Heart left ventricle (tissue), 16 donors: ENCODE measurements at places on chromosomes 7 and 10. TPM values are rescaled to one million over a fixed set of nuclear protein-coding genes. Genes with fewer than 3 reads are reported as not detected.

DNA sequence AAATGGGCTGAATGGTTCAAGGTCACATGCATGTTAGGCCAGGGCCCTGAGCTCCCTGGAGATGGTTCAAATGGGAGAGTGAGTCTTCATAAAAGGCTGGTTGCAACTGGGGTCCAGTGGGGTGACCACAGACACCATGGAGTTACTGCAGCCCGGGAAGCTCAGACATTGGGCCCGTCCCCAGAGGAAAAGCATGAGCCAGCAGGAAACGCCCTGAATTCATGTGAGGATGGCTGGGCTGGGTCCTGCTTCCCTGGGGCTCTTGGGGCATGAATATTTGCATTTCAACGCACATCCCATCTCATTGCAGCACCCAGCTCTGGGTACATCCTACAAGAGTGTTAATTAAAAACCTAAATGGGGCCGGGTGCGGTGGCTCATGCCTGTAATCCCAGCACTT lies 549.0 kb downstream of the TCERG1L start:
- no peak for DNase-seq

DNA sequence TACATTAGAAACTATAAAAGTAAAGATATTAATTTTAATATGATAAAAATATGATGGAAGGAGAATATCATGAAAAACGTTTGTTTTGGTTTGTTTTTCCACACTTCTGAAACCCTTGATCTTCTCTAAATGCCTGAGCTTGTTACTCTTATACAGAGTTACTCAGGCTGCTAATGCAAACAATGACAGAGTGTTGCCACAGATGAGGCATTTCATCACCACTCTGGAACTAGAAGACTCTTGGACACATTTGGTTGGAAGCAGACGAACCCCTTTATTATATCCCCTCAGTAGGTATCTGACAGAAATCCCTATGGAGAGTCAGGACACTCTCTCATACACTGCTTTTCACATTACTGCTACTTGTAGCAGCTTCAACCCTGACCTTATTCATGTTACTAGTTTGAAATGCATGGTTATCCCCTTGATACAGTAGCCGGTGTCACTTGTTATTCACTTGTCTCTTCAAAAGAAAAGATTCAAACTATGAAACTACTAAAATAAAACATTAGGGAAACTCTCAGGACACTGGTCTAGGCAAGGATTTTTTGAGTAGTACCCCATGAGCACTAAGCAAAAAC lies 66.9 kb downstream of the SEMA3C start:
- no peak for DNase-seq

GRCh38 chr7:29146057-29146706 lies at the start of gene CPVL:
TSS of gene CPVL (minus strand) at chr7:29146537. CDS start at chr7:29121061, 25,476 bp downstream.
- DNase-seq: peak; percentile 88

DNA sequence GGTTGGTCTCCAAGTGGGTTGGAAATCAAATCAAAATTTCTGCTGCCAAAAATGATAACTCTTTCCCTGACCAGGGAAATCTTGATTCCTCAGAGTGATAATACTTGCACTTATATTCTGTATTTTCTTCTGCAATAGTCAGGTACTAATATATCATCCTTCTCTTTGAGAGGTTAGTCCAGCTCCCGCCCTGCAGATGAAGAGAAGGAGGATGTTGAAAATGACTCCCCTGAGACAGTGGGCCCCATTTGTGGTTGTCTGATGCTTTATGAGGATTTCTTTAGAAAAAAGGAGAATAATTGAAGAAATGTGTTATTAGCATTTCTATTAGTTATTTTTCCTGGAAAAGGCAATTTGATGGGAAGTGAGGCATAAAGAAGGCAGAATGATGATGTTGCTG lies 213.0 kb downstream of the SEC23IP start:
- DNase-seq: no peak

- DNase-seq: no peak
These were observed 356.2 kb downstream of the RNLS start for GRCh38 chr10:88226891-88227290.

- DNase-seq: no peak
These were observed 332.6 kb upstream of the TPK1 start for GRCh38 chr7:145168427-145168826.

GRCh38 chr10:16632996-16633395 lies 111.3 kb upstream of the C1QL3 start:
- DNase-seq: no peak

GRCh38 chr7:7564323-7564780 lies 2.3 kb upstream of the MIOS start:
- no peak for DNase-seq

- no peak for DNase-seq
These were observed 19.9 kb upstream of the HERPUD2 start for GRCh38 chr7:35714862-35715261.

DNA sequence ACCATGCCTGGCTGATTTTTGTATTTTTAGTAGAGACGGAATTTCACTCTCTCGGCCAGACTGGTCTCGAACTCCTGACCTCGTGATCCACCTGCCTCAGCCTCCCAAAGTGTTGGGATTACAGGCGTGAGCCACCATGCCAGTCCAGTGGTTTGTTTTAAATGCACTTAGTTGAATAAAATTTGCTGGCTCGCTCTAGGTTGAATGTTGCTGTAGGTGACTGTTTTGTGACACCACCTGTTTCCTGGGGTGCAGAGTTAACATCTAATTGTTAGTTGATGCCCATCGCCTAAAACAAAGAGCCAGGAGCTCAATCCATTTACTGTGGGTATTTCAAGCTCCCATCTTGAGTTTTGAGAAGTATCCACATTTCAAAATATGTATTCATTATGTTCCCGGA lies 31.2 kb downstream of the MGAM2 start:
- DNase-seq: no peak

GRCh38 chr10:21445163-21445562 lies 80.3 kb downstream of the SKIDA1 start:
- DNase-seq: no peak

DNA sequence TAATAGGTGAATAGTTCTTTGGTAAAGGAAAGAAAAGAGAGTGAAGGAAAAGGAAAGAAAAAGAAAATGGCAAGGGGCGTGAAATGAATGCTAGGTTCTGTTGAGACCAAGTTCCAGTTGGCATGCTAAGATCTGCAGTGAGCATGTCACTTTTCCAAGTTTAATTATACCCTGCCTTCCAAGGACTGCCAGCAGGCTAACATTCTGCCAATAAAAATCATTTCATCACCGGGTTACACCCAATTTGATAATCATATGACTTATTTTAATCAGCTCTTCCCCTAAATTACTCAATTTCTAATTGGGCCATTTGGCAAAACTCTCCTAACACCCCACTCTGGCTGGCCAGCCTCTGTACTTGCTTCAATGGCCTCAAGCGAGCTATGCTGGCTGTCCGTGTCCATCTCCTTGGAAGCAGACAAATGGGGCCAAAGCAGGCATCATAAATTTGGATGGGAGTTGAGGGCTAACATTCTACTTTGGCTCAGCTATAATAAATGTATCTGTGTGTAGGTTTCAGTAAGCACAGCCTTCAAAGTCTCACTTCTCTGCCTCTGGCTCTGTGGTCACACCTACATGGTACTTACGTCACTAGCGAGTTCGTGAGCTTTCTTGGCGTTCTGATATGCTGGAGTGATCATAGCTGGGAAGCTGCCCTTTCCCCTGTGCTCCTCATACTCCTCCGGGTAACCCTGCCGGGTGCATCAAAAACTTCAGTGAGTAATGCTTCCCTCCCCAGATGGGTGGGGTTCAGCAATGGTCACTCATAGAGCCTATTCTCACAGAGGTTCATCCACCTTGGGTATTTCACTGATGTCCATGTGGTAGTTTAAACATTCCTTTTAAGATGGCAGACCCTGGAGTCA lies 17.3 kb downstream of the NRAP start:
- DNase-seq: no peak

DNA sequence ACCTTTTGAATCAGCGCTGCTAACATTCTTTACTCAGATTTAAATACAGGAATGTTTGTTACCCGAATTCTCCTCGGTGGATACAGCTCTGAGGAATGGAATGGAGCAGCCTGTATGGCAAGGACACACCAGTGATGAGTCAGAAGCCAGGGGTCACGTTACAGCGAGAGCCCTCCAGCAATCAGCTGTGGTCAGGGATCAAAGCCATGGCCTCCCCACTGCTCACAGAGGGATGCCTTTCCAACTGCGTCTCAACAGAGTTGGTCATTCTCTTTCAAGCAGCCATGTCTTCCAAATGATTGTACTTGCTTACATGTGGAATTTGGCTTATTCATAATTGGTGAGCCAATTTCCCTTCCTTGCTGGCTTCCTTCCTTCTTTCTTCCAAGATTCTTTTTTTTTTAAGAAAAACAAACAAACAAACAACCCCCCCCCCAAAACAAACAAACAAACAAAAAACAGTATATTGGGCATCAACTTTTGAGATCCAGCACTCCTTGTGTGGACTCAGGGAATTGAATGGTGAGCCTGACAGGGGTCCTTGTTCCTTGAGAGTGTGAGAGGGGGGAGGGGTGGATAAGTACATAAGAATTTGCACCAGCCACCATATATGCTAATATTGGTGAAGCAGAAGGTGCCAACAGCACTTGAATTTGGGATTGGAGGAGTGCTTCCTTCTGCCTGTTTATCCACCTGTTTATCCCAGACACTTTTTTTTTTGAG lies 100.2 kb downstream of the ATXN7L1 start:
- DNase-seq: no peak

- DNase-seq: no peak
These were observed 114.0 kb upstream of the PLXDC2 start for GRCh38 chr10:19702215-19702614.

- no peak for DNase-seq
These were observed 64.7 kb downstream of the PIK3AP1 start for GRCh38 chr10:96655461-96656197.

GRCh38 chr10:119413471-119414080 lies 128.9 kb downstream of the RGS10 start:
- peak; percentile 75 for DNase-seq

- DNase-seq: peak; percentile 44
These were observed 24.3 kb upstream of the CPA2 start for GRCh38 chr7:130242198-130243014.

DNA sequence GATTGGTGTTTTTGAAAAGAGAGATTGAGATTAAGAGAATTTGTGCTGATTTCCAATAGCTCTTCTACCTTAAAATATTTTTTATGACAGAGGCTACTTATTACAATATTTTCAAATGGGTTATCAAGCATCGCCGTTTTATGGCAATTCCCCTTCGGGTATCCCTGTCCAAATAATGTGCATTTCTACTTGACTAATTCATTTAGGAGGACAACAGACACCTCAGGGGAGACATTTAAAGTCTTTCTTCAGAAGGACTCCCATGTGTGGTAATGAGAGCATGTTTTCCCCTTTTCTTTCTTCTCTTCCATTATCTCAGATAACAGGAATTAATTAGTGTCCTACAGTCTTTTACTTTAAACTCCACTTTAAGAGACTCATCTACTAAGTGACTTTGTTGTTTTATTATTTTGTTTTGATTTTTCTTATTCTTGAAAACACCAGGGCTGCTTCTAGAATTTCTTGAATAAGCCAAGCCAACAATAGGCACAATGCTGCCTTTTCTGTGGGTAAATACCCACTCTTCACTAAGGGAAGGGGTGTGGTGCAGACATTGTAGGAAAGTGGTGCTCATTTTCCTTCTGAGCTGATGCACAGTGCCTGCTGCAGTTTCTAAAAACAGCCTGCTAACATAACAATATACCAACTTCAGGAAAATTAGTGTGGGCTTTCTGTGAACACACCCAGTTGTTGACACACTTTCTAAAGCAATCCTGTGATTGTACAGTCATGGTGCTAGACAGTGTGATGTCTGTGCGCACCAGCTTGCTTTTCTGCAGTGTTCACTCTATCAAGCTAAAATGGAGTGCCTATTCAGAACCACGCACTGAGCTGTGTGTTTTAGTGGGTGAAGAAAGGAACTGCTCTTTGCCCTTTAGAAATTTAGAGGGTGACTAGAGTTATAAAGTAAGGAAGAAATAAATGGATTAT lies 597.7 kb downstream of the NRG3 start:
- DNase-seq: no peak

DNA sequence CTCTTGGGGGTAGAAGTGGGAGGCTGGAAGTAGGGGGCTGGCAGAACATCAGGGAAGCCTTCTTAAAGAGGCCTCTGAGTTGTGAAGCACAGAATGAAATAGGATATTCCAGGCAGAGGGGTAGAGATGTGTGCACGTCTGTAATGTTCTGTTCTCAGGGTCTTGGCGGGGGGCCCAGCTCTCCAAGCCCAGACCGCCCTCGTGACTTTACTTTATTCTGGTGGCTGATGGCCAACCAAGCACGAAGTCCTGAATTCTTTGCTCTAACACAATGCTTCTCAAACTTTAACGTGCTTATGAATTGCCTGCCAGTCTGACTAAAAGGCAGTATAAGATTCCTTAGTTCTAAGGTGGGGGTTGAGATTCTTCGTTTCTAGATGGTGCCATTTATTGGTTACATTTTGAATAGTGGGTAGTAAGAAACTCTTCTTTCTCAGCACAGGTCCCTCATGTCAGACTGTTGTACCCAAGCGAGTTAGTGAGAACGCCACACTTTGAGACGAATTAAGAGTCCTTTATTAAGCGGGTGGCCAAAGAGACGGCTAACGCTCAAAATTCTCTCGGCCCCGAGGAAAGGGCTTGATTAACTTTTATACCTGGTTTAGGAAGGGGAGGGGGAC lies 8.2 kb downstream of the PRXL2A start:
- peak; percentile 71 for DNase-seq

GRCh38 chr10:46287846-46288477 lies 1.2 kb downstream of the ANTXRL start:
- no peak for DNase-seq

DNA sequence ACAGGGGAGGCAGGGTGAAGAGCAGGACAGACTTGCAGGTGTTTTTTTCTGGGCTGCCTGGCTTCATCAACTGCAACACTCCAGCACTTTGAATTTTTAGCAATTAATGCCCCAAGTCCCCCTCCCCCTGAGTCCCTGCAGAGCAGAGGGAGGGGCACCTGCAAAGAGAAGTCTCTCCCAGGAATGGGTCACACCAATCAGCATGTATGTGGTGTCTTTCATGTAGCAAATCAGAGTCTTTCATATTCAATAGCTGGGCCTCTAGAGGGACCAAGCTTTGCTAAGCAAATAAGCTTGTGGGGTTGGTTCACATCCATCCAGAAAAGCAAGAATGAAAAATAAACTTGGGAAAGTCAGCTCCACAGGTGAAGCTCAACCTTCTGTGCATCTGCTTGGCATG lies 90.7 kb downstream of the PARP12 start:
- no peak for DNase-seq

DNA sequence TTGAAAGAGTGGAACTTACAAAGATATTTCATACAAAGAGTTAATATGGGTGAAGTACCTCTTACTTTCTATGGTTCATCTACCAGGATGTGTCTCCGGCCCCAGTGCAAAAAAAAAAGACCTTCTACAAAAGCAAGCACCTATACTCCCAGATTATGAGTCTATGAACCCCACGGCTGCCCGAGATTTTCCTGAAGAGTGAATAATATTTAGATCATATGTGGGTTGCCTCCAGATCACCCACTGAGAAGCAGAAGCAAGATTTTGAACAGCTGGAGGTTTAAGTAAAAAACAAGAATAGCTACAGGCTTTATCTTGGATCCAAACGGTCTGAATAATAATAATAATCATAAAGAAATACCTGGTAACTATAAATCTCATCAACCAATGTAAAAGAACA lies 207.7 kb downstream of the SKAP2 start:
- no peak for DNase-seq

AS3MT gene
- 16.9 TPM for total RNA-seq

TMEM225B gene
- not detected for total RNA-seq

ZNF282 gene
- 12.7 TPM for total RNA-seq

WBP1L gene
- 35.3 TPM for total RNA-seq

ATRNL1 gene
- 9.6 TPM for total RNA-seq

GLI3 gene
- total RNA-seq: 8.4 TPM

CLCN1 gene
- 1.4 TPM for total RNA-seq

SEMA3E gene
- total RNA-seq: 0.16 TPM
